ENCODE measurements at places on chromosomes 1 and 21.

DNA sequence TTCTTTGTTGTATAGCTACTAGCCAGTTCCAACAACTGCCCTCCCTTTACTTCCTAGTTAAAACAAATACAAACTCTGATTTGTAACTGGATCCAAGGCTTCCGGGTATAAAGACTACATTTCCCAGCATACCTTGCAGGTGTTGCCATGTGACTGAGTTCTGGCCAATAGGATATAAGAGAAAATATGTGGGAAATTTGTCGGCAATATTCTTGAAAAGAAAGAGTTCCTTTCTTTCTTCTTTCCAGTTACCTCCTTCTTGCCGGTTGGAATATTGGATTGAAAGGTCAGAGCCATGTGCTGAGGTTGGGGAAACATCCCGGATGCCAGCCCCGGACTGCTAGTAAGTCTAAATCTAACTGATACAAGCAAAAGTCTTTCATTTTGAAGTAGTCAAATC, 23.0 kb upstream of the ZBTB40 start:
- no peak for DNase-seq

- DNase-seq: no peak
Measured at GRCh38 chr1:47796626-47797025, 200.6 kb downstream of the TRABD2B start.

DNA sequence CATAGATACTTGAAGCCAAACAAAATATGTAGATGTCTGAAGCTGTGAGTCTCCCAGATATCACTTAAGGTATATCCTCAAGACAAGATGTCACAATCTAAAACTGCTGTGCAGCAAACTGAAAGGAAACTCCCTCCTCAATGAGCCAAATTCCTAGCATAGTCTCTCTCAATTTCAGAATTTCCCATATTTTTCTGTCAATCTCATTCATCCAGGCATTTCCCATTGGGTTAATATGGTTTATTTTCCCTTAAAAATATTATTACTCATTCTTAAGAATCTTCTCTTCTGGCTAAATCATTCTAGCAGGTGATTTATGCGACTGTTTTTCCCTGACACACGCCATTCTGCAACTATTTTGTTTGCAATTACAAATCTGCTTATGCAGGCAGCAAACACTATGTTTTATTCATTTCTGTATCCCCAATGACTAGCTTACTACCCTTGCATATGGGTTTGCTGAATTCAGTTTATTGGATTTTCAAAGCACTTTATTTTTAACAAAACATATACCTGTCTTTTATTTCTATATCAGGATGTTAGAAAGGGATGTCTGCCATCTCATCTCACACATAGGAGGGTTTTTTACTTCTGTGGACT, 69.9 kb downstream of the TNFSF4 start:
- no peak for DNase-seq

GRCh38 chr1:193260056-193260745, 73.8 kb upstream of the B3GALT2 start:
- no peak for DNase-seq

DNA sequence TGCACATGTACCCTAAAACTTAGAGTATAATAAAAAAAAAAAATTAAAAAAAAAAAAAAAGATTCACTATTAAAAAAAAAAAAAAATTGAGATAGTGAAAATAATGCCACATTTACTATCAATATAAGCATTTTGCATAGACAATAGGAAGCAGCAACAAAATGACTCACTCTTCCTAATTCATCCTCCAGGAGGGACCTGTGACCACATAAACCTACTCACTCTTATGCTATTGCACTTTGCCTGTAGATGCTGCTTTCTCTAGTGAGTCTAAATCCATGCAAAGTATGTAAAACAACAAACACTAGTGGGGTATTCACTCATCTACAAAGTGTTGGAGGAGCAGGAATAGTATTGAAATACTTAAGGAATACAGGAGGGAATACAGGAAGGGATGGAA, 2.9 kb downstream of the OR10J5 start:
- no peak for DNase-seq

DNA sequence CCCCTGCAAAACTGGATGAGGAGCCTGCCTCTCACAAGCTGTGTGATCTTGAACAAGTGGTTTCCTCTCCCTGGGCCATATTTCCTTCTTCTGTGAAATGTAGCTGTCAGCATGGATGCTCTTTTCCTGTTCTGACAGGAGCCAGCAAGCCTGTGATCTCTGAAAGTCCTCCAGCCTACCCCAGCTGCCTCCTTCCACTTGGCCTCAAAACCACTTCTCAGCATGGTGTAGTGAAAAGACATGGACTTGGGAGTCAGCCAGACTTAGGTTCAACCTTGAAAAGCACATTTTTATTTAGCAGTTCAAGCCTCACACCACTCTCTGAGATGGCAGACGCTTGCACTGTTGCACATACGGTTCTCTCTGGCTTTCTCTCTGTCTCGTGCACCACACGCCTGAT, 292.9 kb upstream of the DUSP10 start:
- no peak for DNase-seq

DNA sequence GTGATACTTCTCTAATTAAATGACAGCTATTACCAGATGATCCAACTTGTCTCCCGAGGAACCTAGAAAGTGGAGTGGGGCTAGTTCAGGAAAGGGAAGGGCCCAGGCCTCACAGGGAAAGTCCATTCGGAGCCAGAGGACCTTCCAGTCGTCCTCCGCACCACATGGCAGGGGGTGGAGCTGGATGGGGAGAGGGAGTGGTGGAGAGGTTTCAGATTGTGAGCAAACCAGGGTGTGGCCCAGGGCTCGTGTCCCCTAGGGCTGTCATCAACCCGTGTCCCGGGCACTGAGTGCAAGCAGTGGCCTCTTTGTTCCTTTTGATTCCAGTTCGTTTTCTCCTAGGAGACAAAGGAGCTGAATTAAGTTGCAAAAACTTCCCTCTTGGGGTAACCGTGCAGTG, 114.9 kb downstream of the HUNK start:
- no peak for DNase-seq

DNA sequence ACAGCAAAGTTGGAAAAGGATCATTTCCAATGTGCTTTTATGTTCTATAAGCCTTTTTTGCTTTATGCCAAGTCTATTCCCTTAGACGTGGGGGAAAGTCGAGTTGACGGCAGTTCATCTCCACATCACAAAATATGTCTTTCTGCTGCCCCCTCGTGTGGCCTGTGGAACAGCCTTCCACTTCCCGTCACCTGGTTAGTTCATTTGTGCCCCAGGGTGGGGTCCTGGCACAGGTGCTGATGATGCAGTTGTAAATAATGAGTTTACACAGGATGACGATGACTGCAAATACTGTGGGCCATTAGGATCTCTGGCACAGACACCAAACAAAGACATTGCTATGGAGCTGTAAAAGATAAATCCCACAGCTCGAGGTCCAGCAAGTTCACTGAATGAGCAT, 10.0 kb upstream of the OTUD3 start:
- DNase-seq: no peak

- DNase-seq: no peak
Measured at GRCh38 chr1:177306981-177307380, 136.2 kb downstream of the BRINP2 start.

All from activated T-cell treated with anti-CD3 and anti-CD28 coated beads, Interleukin-2, amount 50 U/mL, for 4 hours (primary cell).